CD4-positive, alpha-beta T cell treated with Interferon gamma for 1 hour (primary cell): ENCODE measurements at places on chromosomes 13 and 19.
A peak's percentile ranks its signal among the peaks of the same experiment; 100 is the strongest.

GRCh38 chr13:91187522-91187921 lies 160.0 kb upstream of the MIR17HG start:
- DNase-seq, result no peak

DNA sequence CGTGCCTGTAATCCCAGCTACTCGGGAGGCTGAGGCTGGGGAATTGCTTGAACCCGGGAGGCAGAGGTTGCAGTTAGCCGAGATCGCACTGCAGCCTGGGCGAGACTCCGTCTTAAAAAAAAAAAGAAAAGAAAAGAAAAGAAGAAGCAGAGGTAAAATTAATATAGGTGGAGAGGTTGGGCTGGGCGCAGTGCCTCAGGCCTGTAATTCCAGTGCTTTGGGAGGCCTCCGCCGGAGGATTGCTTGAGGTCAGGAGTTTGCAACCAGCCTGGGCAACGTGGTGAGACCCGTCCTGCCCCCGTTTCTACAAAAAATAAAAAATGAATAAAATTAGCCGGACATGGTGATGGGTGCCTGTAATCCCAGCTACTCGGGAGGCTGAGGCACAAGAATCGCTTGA lies 912 bp upstream of the TUBA3C start:
- DNase-seq, result no peak

DNA sequence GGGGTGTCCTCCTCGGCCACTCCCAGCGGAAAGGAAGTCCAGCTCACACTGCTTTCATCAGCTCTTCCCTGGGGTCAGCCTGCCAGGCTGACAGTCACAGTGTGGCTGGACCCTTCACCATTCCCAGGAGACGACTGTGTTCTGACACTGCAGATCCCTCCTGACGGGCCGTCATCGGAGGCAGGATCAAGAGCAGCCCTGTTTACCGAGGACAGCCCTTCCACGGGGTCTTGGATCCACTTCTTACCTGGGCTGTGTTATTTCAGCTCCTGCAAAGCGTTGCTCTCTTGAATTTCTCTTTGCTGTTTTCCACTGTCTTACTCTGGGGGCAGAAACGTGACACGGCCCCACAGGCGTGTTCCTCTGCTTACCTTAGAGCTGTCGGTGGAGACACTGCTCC lies 149.9 kb upstream of the SOX1 start:
- DNase-seq, result no peak

- DNase-seq, result no peak
These were observed 9.9 kb downstream of the CNFN start for GRCh38 chr19:42380155-42380554.

DNA sequence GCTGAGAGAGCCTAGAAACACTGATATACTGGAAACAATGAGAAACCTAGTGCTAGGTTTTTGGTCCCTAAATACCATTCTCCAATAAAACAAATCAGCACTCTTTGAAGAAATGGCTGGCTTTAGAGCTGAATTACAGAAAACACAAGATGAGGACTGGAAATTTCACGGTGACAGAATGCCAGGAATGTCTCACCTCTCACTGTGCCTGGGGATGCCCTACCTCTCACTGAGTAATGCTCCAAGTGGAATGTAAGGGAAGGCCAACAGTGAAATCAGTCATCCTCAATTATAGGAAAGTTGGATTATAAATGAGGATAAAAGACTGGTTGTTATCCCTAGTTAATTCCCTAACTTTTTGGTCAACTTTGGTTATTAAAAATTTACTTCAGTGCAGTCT lies 259.0 kb downstream of the NALCN start:
- DNase-seq, result no peak

- DNase-seq, result peak; percentile 50
These were observed 98.9 kb upstream of the SIAH3 start for GRCh38 chr13:45950386-45951000.

DNA sequence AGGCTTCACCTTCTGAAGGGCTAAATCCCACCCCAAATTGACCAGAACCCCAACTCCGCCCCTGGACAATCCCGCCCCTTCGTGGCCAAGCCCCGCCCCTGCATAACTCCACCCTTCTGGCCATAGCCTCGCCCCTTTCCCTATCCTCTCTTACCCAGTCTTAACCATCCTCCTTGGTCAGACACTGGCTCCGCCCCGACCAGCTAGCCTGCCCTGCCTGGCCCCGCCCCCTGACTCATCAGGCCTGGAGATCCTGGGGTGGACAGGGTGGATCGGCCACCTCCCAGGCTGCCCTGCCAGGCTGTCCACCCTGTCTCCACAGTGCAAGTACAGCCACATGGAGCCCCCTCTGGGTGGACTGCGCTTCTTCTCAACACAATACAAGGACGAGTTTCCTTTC lies 8.0 kb upstream of the ZNF358 start:
- peak; percentile 73 for DNase-seq
